ENCODE measurements at places on chromosomes 2 and 18. TPM values are rescaled to one million over a fixed set of nuclear protein-coding genes. Genes with fewer than 3 reads are reported as not detected.

The BARD1 gene
- polyA plus RNA-seq, result 16.1 TPM

The MC2R gene
- polyA plus RNA-seq, result not detected

The NAPG gene
- polyA plus RNA-seq, result 14.7 TPM

The AP1S3 gene
- polyA plus RNA-seq, result 1.3 TPM

The COBLL1 gene
- not detected for polyA plus RNA-seq

DNA sequence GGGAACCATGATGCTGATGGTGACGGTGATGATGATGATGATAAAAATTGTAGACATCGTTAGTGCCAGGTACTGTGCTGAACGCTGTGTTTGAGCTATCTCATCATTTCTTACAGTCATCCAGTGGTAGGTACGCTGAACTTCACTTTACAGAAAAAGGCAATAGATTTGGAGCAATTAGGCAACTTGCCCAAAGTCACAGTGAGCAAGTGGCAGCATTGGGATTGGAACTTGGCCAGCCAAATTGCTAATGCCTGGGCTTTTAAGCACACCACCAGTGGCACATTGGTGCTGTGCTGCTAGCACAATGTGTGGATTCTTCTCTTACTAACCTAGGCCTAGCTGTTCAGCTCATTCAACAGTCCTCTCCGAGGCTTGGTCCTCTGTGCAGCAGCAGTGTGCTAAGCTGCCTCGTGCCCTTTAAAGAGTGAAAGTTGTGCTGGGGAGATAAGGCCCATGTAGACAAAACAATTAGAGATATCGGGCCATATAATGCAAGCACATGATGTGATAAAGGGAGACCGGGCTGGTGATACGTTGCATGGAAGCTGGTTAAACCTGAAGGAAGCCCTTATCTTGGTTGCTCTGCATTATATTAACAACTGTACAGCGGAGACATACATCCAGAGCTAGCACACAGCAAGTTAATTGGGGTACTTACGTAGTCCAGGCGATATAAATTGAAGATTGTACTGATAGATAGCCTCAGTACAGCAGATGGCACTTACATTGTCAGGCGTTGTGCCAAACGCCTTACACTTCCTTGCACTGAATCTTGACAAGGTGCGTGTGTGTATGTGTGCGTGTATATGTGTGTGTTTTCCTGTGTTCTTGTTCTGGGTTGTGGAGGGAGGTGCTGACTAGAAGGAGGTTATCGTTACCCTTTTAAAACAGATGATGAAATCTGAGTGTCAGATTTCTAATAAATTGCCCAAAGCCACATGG is 28.4 kb downstream of the HK2 start:
- DNase-seq, result no peak

DNA sequence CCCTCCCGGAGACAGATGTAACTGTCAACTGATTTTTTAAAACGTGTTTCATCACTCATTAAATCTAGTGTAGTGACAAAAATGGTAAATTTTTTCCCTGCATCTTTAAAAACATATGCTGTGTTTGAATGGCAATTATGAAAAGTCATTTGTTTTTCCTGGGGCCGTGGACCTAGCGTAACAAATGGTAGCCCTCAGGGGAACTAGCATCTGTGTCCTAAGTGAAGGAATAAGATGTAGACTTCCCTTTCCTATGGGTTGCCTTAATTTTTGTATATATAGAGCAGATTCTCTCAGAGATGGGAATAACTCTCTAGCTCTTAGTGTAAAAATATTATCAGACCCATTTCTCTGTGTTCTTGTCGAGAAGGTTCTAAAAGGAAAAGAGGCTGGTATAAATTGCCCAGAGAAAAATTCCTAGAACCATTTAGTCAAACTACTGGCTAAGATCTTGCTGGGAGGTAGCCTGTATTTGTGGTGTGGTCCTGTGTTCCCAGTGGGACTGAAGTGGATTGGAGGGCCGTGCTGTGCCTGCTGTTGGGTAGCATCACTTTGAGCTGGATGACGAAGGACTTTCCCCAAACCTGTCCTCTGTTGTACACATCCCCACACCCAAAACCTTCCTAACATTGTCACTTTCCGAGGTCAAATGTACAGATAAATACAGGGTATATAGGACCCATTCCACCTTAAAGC is 85.8 kb downstream of the LIMS1 start:
- DNase-seq, result no peak

DNA sequence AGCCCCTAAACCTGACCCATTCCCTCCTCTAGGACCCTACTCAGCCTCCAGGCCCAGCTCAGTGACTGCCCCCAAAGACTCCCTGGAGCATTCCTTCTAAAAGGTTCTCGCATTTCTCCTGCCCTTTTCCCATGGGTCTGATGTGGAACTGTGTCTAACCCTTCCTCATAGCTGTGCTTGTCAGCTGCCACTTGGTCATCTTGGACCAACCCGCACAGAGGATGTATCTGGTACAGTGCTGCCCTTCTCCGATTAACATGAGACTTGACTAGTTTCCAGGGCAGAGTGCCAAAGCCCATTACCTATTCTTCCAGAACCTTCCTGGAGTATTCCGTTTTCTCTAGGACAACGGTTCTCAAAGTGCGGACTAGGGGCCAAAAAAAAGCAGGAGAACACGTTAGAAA is 518 bp upstream of the NFU1 start:
- DNase-seq, result no peak

- no peak for DNase-seq
These were observed 3.8 kb downstream of the GALNT5 start for GRCh38 chr2:157261199-157261782.

GRCh38 chr2:220891405-220891804 is 680.7 kb downstream of the EPHA4 start:
- DNase-seq, result no peak

- DNase-seq, result no peak
These were observed 21.5 kb downstream of the RPL37A start for GRCh38 chr2:216520112-216520511.

GRCh38 chr2:235141411-235142128 is 189.8 kb downstream of the SH3BP4 start:
- no peak for DNase-seq

DNA sequence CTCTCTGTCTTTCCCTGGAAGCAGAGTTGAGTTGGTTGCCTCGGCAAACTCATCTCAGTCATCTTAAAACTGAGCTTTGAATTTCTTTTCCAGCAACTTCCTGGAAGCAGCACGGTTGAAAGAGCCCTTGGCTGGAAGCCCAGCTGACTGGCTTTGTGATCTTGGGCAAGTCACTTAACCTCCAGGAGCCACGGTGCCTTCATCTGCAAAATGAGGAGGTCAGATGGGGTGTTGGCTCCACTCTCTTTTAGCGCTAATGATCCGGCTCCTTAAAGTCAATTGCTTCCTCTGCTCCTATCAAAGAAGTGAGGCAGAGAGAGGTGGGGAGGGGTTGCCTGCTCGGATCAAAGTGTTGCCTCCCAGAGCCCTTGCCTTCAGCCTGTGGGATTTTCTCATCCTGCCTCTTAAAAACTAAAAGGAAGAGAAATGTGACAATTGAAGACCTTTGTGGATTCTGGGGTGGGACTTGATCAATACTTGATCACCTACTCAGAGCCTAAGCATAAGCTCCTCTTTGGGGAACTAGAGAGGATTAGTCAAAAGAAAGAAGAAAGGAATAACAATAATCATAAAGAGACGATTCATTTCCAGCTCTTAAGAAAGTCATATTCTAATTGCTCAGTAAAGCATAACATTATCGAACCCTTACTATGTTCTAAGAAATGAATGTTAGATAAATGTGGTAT is 86.6 kb downstream of the MYCN start:
- DNase-seq, result no peak

DNA sequence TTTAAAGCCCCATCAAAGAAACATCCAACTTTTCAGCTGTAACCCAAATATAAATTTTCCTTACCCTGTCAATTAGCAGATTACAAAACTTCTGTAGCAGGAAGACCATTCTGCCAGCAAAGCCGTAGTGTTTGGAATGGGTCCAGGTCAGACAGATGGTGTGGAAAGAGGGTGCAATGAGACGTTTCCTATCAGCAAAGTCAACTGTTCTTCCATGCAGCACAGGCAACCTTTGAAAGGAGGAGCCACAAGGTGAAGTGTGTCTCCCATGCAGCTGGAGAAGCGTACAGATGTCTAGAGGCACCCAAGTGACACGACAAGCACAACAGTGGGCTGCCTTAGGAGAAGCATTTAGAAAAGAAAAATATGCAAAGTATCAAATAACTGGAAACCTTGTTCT is 83.7 kb downstream of the SP3 start:
- no peak for DNase-seq

GRCh38 chr2:55567298-55567697 is 47.8 kb downstream of the CFAP36 start:
- DNase-seq, result no peak

- no peak for DNase-seq
These were observed 313.2 kb upstream of the ZEB2 start for GRCh38 chr2:144833075-144833637.

- no peak for DNase-seq
These were observed 21.7 kb downstream of the LBH start for GRCh38 chr2:30252723-30253701.

DNA sequence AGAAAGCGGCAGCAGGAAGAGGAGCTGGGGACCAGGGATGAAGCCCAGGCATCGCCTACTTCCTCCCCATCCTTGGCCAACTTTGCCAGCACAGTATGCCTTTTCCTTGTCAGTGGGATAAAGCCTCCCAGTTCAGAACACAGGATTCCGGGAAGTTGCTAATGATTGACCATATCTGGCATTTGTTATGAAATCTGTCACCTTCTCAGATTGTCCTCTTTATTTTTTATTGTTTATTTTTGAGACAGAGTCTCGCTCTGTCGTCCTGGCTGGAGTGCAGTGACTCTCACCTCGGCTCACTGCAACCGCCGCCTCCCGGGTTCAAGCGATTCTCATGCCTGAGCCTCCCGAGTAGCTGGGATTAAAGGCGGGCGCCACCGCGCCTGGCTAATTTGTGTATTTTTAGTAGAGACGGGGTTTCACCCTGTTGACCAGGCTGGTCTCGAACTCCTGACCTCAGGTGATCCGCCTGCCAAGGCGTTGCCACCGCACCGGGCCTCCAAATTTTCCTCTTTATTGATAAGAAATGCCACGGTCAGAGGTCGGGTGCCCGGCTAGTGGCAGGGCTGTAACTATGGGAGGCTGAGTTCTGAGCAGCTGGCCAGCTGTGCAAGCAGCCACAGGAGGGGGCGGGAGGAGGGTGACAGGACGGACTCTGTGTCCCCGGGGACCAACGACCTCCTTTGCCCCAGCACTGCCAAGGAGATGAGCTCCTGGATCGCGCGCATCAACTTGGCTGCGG is 24.4 kb downstream of the PSD4 start:
- DNase-seq, result no peak

DNA sequence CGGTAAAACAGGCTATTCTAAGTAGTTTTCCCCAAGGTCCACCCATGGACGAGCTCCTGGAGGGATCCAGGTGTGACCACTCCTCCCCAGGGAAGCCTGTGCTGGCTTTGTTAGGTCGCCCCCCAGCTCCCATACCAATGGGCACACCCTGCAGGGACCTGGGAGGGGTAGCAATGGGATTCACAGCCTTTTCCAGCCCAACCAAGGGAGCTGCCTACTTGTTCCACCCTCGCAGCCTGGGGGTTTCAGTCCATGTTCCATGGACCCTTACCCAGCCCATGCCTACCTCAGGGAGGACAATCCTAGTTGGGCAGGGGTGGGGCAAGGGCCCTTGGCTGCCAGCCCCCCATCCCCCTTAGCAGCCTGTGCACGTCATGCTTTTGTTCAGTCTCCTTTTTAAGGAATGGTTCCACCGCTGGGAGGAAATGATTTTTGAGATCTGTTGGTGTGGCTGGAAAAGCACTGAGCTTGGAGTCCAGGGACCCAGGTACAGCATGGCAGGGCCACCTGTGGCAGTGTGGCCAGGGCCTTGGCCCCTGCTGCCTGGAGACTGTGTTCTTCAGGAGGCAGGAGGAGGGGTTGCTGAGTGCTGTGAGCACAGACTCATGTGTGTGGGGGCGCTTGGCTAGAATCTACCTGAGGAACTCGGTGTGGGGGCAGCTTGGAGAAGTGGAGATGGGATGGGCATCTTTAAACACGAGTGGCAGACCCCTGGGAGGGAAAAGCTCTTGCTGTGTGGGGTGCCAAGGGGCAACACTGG is 166.8 kb downstream of the TWIST2 start:
- no peak for DNase-seq

GRCh38 chr18:70576276-70577022 is 287.6 kb downstream of the SOCS6 start:
- DNase-seq, result no peak

GRCh38 chr2:96806468-96807126 is 9.5 kb upstream of the CNNM3 start:
- DNase-seq, result peak; percentile 17

- no peak for DNase-seq
These were observed 12.0 kb downstream of the MEMO1 start for GRCh38 chr2:31998731-31999383.

Data from naive thymus-derived CD8-positive, alpha-beta T cell (primary cell).